T1000 (cell line): ENCODE measurements at places on chromosomes 6 and 20.

DNA sequence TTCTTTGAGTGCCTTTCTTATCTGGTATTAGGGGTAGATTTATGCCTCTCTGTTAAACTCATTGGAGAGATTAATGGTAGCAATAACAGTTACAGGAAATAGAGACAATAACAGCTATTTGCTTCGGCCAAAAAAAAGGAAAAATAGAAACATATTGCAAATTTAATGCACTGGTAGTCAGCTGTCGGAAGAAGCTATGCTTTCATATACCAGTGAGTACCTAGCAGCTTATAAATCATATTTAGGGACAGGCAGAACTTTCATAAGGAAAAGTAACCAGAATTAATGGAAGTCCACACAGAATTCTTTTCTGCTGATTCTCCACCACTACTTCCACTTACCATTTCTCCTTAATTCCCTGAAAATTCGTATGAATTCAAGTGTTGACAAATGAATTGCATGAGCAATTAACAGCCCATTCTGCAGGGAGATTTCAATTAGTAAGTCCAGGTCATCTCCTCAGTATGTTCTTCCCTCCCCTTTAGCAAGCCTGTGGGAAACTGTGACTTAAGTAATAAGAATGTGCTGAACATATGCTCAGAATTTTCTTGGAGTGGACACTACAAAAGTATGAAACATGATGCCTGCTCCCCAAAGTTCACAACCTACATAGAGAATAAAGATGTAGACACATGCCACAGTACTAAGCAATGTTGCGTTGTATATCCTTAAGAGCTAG lies 196.7 kb upstream of the KCNQ5 start:
- DNase-seq = no peak

- peak; percentile 60 for DNase-seq
These were observed at the start of gene ADGB for GRCh38 chr6:146598772-146599405. Gene ADGB (plus strand): TSS chr6:146598972. CDS start chr6:146599041, 69 bp downstream.

DNA sequence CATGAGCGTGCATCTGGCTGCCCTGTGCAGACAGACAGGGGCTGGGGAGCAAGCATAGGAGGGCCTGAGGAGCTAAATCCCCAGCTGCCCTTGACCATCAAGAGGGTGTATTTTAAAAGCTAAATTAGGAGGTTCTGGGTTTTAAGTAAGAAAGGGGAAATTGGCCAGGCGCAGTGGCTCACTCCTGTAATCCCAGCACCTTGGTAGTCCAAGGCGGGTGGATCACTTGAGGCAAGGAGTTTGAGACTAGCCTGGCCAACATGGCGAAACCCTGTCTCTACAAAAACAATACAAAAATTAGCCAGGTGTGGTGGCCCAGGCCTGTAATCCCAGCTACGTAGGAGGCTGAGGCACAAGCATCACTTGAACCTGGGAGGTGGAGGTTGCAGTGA lies 27.8 kb downstream of the SERPINB6 start:
- no peak for DNase-seq

DNA sequence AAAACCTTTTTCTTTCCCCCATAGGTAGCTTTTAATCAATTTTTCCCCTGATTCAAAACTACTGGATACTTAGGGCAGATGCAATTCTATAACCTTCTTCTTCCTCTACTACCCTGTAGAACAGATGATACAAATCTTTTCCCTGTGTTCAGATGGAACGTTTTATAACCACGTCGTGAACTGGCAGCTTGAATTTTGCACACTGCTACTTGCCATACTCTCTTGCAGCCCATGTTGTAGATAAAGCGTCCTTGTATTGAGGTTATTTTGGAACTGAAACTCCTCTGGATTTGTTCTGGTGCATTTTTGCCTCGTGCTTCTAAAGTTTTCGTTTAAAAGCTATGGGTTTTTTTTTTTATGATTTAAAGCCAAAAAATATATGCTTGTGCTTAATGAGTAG lies 440.2 kb downstream of the RFPL4B start:
- no peak for DNase-seq

GRCh38 chr6:101454106-101454676 lies 60.7 kb downstream of the GRIK2 start:
- no peak for DNase-seq
